ENCODE measurements at places on chromosomes 5 and 9. TPM values are rescaled to one million over a fixed set of nuclear protein-coding genes. Genes with fewer than 3 reads are reported as not detected.

PCDHGA11 gene
- 18.9 TPM for total RNA-seq

TAF11L3 gene
- not detected for total RNA-seq

ENC1 gene
- 503 TPM for total RNA-seq

LIFR gene
- 107 TPM for total RNA-seq

SLC26A2 gene
- 15.9 TPM for total RNA-seq

CER1 gene
- total RNA-seq = 0.69 TPM

FUT7 gene
- not detected for total RNA-seq

All from diencephalon (tissue), 1 donor.